Activated CD4-positive, alpha-beta T cell treated with anti-CD3 and anti-CD28 coated beads for 24 hours (primary cell): ENCODE measurements at places on chromosomes 16 and 17.

GRCh38 chr16:73122604-73123391 lies 74.9 kb upstream of the ZFHX3 start:
- no peak for DNase-seq

DNA sequence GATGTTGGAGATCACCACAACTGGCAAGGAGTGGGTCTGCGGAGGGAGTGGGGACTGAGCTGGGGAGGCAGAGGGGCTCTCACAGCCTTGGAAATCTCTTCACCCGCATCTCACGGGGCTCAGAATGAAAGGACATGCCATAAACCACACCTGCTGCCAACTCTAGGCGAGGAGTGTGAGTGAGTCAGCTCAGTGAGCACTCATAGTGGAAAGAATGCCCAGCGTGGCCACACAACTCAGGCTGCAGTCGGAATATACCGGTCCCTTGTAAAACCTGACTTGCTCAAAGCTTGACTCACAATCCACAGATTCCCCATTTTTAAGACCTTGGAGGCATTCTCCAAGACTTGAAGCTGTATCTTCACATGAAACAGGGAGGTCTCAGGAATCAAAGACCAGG lies 36.7 kb downstream of the STAT5A start:
- no peak for DNase-seq

DNA sequence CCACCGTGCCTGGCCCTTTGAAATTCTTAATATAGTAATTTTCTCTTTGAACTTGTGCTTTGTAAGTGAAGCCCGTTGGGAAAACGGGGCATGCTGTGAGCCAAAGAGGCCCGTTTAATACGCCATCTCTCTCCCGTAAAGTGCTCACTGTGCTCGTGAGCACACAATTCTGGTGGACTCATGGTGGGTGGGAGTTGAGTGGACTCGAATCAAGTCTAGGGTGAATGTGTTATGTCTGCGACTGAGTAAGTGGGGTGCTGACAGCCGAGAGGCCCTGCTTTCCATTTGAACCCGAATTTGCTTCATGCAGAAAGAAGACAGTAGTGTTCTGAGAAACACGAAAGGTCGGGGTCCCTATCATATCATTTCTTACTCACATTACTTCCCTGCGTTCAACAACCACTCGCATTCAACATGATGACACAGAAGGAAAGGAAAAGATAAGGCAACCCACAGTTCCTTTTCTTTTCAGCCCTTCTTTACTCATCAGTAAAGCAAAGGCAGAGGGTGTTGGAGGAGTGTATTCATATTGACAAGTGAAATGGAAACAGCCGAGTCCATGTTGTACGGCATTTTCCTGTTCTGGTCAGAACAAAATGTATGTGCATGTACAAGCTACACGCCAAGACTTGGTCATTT lies 4.8 kb upstream of the ATP2A3 start:
- no peak for DNase-seq

DNA sequence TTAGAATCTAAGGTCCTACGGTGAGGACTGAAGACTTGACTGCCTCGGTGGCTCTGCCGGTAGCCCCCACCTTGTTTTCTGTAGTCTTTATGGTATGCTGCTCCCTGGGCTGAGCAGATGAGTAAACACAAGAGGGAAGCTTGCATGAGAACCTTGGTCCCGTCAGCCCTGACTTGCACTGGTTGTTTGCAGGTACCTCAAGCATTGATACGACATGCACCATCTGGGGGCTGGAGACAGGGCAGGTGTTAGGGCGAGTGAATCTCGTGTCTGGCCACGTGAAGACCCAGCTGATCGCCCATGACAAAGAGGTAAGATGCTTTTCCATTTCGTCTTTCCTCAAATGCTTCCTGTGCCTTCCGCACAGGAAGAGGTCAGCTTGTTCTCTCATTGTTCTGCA lies 21.1 kb upstream of the TACO1 start:
- no peak for DNase-seq

- DNase-seq: no peak
Observed at GRCh38 chr16:76970087-76970744, 220.8 kb upstream of the MON1B start.

GRCh38 chr16:46629331-46630219 lies 8.4 kb upstream of the SHCBP1 start:
- no peak for DNase-seq
